ENCODE measurements at places on chromosomes 5 and 9.

- no peak for DNase-seq
Observed at GRCh38 chr5:32055891-32056866, 117.9 kb downstream of the GOLPH3 start.

DNA sequence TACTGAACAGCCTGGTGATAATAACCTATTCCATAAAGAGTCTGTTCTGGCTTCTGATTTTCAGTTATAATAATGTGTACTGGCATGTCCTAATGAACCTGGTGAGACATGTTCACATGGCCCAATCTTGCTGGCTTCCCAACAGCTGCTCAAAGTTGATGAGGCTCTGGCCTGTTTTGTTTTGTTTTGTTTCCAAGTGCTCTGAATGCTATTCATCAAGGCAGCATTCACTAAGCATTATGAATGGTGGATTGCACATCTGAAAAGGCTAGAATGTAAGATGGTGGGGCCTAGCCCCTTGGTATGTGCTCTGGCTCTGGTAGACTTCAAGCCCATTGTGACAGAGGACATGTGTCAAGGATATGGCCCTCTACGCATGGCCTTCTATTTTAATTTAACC is 388.5 kb downstream of the PSAT1 start:
- DNase-seq: no peak

DNA sequence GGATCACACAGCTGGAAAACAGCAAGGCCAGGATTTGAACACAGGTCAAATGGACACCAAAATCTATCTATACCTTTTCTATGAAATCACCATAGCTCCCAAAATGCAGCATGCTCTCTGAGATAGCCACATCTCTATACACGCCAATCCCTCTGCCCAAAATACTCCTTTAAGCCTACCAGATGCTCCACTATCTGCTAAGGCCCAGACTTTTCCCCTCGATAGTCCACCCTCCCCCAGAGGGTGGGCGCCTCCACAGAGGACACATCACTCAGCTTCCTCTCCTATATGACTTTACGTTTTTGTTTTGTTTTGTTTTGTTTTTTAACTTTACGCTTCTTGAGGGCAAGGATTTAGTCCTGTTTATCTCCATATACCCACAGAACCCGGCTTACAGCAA is 46.8 kb downstream of the MTMR12 start:
- no peak for DNase-seq

DNA sequence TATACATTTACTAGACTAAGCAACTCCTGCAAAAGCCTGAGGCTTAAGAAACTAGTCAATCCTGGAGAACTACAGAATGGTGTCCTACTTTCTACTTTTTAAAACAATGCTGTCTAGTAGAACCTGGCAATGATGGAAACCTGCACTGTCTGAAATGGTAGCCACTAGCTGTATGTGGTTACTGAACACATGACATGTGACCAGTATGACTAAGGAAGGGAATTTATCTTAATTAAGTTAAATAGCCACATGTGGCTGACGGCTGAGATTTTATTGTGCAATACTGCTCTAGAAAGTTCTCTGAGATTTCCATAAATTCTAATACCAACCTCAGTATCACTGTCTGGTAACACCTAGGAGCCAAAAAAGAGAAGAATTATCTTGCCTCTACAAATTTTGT is 44.9 kb upstream of the RAPGEF6 start:
- no peak for DNase-seq

DNA sequence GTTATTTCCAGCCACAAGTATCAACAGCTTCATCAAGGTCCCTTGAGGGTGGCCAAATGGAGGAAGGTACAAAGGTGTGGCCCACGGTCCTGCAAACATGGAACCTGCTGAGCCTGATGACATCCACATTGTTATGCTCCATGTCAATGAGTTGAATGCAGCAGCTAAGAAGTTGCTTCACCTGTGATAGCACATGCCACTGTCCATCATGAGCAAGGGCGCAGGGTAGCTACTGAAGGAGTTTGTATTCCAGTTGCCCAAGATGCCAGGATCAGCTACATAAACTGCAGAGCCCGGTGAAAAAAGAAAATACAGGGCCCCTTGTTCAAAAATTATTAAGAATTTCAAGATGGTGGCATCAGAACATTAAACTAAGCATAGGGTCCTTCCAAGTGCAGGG is 24.2 kb downstream of the LSM11 start:
- DNase-seq: no peak

DNA sequence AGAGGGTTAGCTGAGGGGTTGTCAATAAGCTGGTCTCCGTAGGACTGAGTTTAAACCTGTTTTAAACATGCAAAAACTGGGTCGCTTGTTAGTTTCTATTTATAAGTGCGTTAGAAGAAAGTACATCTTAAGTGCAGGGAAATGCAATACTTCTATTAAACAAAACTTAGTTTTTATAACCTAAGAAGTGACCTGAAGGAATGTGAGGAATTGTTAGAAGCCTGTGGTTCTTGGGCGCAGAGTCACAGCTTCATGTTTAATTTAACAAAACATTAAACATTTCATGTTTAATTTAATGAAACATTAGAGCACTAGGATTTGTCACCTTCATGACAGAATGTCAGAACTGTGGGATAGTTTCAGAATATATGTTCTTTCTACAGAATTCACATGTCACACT is 469.2 kb upstream of the WWC1 start:
- DNase-seq: no peak

DNA sequence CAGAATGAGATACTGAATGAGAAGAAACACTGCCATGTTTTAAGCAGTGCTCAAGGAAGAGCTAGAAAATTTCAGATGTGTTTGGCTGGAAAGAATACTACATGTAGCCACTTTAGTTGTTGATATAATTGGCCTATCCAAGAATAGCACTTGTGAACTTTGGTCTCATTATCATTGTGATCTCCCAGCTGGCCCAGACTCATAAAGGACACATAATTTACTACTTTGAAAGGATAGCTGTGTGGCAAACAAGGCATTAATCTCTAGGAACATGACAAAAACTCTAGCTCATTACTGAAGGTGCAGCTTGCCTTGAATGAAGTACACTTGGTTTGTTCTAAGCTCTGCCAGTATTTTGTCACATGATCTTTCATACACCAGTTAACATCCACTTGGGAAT is 356.3 kb downstream of the CSNK1G3 start:
- DNase-seq: no peak

GRCh38 chr5:72065751-72066255 is 41.5 kb upstream of the MAP1B start:
- no peak for DNase-seq

DNA sequence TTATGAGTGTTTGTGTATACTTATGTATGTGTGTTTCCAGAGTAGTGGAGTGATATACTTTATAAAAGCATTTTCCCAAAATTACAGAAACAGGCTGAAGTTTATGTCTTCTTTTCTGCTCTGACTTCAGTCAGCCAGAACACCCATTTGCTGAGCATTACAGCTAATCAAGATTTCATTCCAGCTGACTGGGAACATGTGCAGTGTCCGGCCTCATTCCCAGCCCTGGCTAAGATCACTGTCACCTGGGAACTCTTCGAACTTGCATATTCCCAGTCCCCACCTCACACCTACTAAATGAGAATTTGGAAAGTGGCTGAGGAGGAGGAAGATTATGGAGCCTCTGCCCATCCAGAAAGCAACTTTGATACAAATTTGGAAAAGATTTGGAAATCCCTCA is 90.8 kb upstream of the PRRC1 start:
- no peak for DNase-seq

- DNase-seq: no peak
Observed at GRCh38 chr5:172477466-172477865, 23.1 kb upstream of the SH3PXD2B start.

DNA sequence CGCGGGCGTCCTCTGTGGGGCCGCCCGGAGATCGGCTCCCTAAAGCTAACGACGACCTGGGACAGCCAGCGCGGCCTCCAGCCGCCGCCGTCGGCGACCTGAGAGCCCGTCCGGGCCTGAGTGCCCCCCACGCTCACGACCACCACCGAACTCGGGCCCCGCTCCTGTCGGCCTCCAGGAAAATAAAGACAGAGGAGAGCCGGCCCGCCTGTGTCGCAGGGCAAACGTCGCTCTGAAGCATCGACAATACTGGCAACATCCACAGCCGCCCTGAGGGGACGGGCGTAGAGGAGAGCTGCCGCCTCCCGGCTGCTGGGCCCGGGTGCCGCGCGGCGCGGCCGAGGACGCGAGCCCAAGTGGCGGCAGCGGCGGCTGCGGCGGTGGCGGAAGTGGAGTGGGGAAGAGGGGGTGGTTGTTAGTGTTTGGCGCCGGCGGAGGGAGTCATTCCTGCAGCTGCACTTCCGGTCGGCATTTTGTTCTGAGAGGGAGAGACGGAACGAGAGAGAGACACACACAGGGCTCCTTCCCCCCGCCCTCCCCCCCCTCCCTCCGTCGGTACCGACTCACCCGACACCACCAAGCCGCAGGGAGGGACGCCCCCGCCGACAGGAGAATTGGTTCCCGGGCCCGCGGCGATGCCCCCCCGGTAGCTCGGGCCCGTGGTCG is at the start of gene NIPBL:
Gene NIPBL, plus strand, starts transcription at position 471 of the 666 bp plus-strand sequence. CDS start 76,928 bp downstream, outside the sequence.
- peak; percentile 83 for DNase-seq

DNA sequence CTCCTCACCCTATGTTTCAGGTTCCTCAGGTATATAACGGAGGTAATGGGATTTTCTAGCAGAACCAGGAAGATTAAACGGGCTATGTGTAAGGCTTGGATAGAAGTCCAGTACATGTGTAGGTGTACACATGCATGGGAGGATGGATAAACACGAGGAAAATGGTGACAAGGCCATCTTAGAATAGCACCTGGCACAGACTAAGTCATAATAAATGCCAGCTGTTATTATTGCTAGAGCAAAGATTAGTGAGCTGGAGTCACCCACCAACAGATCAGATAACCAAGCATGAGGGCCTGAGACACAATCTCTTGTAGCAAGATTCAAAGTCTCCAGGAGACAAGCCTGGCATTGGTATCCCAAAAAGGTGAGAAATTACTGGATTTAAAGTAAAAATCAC is 21.1 kb downstream of the SPOCK1 start:
- DNase-seq: no peak

DNA sequence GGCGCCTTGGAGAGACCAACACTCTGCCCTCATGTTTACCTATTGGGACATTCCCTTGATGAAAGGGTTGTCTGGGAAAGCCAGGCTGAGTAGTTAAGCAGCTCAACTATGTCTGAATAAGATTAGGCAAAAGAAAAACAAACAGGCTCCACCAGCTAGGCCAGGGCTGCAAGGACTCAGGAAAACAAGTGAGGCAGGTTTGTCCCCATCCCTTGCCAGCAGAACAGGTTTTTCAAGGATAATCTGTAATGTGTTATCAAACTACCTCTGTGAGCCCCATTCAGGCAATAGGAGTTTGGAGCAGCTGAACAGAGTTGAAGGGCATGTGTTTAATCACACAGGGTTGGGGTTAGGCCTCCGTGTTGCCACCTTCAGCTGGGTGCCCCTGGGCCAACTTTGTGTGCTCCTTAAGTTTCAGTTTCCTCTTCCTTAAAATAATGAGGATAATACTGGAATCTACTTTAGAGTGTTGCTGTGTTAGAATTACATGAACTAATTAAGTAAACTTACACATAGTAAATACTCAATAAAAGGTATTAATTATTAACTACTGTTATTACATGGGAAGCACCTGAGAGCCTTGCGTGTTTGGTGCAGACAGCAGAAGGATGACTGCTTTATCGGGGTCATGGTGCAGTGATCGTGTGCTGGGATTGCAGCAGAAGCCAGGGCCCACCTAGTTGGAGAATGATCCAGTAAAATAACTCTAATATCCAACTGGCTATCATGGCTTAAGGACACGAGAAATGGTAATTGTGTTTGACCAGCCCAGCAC is 72.1 kb upstream of the ATP10B start:
- no peak for DNase-seq

- DNase-seq: no peak
Observed at GRCh38 chr9:113228130-113228665, 6.9 kb downstream of the SLC31A1 start.

GRCh38 chr9:28378231-28378630 is 805.0 kb upstream of the C9orf72 start:
- DNase-seq: no peak

GRCh38 chr5:156254196-156254595 is 72.8 kb upstream of the SGCD start:
- DNase-seq: no peak

DNA sequence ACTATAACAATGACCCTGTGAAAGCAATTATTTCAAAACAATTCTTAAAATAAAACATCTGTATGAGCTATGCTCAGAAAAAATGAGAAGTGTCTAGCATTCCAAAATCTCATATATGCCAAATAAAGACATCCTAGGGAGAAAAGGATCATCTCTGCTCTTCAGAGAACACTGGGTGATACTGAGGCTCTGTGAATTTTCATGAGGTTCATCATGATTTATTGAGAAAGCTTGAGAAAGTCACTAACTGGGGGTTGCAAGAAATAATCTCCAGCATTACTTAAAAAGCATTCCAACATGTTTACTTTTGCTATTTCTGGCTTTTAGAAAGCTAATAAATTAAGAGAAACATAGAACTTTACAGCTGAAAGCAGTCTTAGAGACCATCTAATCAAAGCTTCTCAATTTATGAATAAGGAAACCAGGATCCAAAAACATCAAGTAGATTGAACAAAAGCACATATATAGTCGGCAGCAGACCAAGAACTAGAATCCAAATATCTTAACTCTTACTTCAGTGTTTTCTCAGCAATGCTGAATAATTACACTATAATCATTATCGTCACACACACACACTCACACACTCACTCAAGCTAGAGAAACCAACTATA is 372.8 kb downstream of the NR2F1-AS1 start:
- no peak for DNase-seq

DNA sequence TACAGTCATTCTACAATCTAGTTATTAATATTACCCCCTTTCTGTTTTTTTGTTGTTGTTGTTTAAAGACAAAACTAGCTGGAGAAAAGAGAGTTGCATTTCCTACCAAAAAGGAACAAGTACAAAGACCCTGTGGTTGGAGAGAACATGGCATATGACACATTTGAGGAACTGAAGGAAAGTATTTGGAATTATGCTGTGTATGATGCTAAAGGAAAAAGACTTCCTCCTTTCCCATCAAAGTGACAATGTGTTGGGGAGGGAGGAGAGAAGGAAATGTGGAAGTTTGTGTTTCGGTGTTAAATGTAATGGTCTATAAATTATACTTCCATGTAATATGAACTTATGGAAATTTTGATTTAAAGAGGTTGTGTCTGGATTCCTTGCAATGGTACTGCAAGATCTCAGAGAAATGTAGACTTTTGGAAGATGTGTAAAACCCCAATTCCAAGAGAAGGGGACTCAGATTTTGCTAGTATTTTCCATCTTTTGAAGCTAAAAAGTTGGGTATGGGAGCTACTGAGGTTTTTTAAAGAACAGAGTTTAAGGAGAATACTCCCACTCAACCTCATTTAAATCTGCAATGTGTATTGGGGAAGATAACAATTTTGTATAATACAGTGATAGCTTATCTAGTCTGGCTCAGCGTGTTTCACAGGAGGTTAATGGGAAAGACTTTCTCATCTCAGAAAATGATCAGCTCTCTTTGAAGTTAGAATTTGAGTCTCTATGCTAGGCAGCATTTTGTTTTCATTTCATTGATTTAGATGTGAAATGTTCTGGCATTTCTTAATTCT is 15.4 kb upstream of the TNFSF8 start:
- no peak for DNase-seq

- no peak for DNase-seq
Observed at GRCh38 chr9:94110821-94111252, 26.6 kb downstream of the PTPDC1 start.

GRCh38 chr5:32589942-32590869 is 4.8 kb downstream of the SUB1 start:
- peak; percentile 51 for DNase-seq

- peak; percentile 37 for DNase-seq
Observed at GRCh38 chr5:35810601-35811000, 46.1 kb upstream of the IL7R start.

All from central memory CD8-positive, alpha-beta T cell (primary cell).